Activated CD8-positive, alpha-beta memory T cell treated with anti-CD3 and anti-CD28 coated beads for 1 hour (primary cell): ENCODE measurements at places on chromosomes 6 and 20.
A peak's percentile ranks its signal among the peaks of the same experiment; 100 is the strongest.

GRCh38 chr6:16844183-16844582, 82.9 kb upstream of the ATXN1 start:
- no peak for DNase-seq

DNA sequence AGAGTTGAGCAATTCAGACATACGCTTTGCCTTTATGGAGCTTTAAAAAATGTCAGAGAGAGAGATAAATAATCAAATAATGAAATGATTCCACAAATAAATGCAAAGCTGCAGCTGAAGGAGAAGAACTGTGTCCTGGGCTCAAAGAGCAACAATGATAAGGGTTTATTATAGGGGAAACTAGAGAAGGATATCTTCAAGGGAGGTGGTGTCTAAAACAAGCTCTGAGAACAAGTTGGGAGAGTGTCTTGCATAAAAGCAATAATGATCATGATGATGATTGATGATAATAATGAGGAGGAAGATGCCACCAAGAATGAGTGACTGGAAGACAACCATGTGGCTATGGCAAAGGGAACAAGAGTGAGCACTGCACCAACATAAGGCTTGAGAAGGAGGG, 164.3 kb downstream of the KIF16B start:
- DNase-seq, result no peak

GRCh38 chr6:1604158-1605003, 5.3 kb upstream of the FOXC1 start:
- peak; percentile 59 for DNase-seq

- DNase-seq, result no peak
These were observed 37.4 kb downstream of the TOMM6 start for GRCh38 chr6:41824571-41825569.

DNA sequence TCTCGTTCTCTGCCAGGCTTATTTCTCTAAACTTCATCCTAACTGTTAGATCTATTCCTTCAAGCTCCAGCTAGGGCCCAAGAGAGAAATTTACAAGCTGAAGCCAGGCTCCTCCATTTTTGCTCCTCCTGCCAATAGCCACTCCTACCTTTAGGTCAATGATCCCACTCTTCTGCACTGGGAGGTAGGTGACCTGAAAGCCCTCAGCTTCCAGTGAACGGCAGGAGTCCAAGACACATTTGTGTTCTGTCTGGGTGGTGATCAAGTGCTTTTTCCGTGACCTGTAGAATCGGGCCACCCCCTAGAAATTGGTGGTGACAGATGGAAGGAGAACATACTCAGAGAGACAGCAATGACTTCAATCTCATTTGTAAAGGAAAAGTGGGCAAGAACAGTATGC, 8.9 kb downstream of the NFS1 start:
- no peak for DNase-seq

DNA sequence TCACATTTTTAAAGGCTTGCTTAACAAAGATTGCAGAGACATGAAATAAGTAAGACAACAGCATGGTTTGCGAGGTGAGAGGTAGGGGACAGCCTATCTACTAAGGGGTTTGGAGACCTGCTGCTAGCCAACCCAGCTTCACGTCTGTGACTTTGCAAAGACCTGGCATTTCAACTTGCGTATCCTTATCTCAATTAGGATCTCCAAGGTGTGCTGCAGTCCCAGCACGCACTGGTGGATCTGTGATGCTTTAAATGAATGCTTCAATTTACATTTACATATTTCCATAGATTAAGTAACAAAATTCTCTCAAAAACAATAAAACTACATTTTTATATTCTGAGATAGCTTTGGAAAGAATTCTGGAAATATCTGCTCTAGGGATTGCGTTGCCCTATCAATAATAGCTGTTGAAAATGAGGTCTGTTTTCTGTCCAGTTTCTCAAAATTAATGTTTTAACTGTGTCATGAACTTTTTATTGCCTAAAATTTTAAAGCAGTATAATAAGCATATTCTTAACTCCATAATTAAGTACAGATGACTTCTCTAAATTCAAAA, 124.4 kb upstream of the EDN1 start:
- no peak for DNase-seq

DNA sequence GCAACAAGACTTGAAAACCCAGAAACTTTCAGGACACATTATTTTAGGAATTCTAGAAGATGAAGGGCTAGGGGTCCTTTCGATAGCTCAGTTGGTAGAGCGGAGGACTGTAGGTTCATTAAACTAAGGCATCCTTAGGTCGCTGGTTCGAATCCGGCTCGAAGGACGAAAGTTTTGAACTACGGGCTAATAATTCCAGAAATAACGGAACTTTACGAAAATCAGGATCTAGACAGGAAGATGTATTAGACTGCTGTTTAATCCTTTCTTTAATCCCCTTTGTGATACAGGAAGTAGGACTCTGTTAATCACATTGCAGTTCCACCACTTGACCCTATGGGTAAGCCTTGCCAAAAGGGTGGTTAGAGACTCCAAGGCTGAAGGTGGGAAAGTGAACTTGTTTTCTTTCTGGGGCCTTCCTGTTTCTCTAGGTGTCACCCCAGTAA, 21.2 kb upstream of the ABT1 start:
- no peak for DNase-seq

- DNase-seq, result no peak
These were observed 41.3 kb downstream of the TRMT11 start for GRCh38 chr6:126027601-126028000.

GRCh38 chr6:117545161-117545595, 57.1 kb downstream of the GOPC start:
- DNase-seq, result no peak

DNA sequence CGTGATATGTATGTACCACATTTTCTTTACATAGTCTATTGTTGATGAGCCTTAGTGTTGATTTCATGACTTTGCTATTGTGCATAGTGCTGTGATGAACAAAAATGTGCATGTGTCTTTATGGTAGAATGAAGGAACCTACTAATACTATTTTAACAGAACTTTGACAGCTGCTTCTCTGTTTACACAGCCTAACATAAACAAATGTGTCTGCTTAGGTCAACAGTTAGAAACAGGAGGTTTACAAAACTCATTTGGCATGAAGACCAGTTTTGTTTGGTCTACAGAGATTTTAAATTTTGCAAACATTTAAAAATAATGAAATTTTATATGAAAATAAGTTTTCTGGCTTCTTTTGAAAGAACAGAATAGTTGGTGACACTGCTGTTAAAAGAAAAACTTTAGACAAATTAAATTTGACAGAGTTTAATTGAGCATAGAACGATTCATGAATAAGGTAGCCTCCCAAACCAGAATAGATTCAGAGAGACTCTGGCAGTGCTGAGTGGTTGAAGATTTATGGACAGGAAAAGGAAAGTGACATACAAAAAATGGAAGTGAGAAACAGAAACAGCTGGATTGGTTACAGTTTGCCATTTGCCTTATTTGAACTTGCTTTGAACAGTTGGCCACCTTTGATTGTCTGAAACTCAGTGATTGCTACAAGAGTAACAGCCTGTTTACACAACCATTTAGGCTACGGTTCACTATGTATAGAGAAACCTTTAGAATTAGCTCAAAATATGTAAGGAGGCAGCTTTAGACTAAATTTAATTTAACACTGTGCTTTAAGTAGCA, 715.8 kb upstream of the HS3ST5 start:
- DNase-seq, result no peak

DNA sequence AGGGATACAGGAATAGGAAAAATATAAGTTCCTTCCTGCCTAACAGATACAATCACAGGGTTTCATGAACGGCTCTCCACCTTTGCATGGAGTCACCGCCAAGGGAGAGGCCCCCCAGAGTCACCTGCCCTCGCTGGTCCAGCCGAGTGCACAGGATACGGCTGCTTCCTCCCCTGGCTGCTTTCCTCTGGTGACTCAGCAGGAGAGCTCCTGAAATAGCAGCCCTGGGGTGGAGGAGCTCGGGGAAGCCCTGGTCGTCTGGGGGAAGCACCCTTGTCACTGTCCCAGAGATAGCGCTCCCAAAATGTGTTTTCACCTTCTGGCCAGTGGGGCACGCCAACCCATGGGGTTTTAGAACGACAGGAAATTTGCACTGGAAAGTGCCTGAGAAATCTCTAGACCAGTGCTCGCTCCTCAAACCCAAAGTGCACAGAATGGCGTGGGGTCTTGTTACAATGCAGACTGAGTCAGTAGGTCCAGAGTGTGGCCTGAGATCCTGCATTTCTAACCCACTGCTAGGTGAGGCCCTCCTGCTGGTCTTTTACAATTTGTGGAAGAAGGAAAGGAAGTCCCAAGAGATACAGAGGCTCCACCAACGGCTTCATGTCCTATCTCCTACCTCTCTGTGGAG, 35.9 kb upstream of the FAM50B start:
- DNase-seq, result no peak

GRCh38 chr6:79246891-79247290, 12.4 kb upstream of the HMGN3 start:
- DNase-seq, result no peak
